Stimulated activated CD8-positive, alpha-beta memory T cell treated with anti-CD3 and anti-CD28 coated beads, Interleukin-4, amount 100 ng/mL, for 1 hour (primary cell): ENCODE measurements at places on chromosomes 11 and 22.

DNA sequence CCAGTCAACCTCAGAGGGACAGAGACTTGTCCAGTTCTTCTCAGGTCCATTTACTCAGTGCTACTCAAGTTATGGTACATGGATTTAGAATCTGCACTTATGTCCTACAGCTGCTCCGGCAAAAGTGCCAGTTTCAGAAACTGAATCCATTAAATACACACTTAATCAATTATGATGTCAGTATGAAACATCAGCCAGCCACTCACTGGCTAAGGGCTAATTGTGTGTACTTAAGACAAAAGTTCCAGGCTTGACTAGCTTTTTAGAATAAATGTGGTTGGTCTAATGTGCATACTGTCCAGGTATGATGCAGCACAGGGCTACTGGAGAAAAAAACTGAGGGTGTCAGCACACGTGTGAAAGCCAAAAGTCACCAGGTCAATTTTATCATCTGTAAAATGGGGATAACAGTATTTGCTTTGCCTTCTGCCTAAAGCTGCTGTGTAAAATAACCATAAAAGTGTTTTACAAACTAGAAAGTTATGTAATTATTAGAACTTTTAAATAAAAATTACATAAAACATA, 55.4 kb upstream of the CYP2D6 start:
- DNase-seq, result no peak

GRCh38 chr11:62501432-62501891, 45.1 kb downstream of the AHNAK start:
- DNase-seq, result no peak

DNA sequence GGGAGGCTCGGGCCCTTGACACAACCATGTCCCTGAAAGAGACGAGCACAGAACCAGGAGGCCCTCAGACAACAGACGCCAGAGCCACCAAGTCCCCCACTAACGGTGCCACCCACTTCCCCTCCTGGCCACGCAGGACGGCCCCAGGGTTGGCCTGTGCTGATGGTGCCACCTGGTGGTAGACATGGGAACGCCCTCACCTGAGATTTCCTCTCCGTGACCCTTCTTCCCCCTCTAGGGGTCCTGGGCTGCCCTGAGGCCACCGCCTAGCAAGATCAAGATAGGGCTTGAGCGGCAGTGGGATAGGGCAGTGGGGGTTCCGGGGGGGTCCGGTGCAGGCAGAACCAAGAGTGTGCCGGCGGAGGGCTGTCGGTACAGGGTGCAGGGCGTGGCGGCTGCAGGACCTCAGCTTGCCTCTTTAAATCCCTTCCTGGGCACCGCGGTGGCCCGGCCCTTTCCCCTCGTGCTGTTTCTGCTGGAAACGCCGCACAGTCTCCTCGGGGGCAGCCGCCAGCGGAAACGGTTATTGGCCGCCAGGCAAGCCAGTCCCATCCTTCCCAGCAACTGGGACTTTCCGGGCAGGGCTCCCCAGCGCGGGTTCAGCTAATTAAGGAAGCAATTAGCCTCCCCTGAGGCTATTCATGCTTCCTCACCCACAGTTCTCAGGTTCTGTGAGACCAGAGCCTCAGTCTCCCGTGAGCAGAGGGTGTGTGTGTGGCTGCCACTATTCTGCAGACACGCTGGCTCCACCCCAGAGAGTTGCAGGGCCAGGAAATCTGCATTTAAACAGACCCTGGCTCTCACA, 5.5 kb upstream of the NFAM1 start:
- DNase-seq, result peak; percentile 71

GRCh38 chr11:19978668-19979518, 181.4 kb downstream of the DBX1 start:
- no peak for DNase-seq

DNA sequence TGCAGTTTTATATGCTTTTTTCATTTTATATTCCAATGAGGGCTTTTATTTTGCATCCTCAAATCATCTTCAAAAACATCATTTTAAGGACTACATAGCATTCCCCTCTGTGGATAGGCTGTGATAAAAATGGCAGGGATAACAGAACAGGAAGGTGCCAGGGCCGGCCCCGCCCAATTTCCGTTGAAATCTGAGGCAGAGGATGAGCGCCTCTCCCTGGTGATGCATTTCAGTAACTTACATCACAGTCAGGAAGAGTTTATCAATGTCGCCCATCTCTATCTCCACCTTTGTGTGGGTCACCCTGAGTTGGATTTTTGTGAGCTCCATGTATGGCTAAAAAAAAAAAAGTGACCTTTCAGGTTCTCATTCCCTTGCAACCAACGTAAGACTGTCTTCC, 201.6 kb downstream of the DSCAML1 start:
- no peak for DNase-seq

DNA sequence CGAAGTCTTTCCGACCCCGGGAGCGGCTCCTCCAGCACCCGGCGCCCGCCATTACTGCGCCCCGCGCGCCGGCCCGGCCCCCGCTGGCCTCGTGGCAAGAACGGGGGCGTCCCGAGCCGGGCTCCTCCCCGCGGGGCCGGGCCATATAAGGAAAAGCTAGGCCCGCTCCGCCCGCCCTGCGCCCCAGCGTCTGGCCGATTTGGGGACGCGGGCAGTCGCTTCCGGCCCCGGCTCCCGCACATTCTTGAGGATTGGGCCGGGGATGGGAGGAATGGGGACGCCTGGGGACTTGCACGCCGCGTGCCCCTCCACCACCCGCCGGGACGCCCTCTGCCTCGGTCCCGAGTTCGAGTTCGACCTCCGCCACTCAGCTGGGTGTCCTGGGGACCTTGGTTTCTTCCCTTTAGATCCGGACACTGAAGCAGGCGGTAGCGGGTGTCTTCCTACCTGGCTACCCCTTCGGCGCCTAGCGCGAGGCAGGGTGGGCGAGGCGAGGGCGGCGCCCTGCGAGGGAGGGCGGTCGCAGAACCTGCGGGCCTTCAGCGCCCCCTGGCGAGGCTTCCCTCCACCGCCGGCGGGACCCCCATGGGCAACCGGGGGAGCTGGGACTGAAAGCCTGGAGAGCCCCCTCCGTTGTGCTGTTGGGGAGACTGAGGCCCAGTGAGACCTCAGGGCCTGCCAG, 3.8 kb downstream of the SMTN start:
- DNase-seq, result peak; percentile 73

- DNase-seq, result no peak
These were observed 43.2 kb downstream of the AP2A2 start for GRCh38 chr11:968822-969221.

DNA sequence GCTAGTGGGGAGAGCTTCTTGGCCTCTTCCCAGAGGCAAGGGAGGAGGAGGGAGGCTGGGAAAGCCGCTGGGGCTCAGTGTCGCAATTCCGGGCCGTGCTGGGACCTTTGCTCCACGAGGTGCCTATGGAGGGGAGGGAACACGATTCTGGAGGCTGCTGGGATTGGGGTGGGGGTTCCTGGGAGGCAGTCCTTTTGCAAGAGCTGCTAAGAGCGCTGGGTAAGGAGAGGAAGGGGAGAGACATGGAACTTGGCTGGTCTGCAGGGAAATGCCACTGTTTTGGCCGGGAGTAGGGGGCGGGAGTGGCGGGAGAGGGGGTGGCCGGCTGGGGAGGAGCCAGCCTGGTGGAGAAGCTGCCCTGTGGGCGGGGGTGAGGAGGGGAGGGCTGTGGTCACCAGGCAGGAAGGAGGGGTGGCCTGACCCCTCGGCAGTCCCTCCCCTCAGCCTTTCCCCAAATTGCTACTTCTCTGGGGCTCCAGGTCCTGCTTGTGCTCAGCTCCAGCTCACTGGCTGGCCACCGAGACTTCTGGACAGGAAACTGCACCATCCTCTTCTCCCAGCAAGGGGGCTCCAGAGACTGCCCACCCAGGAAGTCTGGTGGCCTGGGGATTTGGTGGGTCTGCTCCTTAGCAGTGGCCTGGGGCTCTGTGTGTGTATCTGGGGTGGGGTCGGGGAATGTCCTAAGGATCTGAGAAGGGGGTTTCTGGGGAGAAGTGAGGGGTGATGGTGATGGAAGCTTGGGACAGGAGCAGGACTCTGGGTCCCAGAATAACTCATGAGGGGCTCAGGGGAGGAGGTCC, at the start of gene NR1H3:
TSS of gene NR1H3 (plus strand) at position 480 of the 800 bp plus-strand sequence. CDS start 1,221 bp downstream, outside the sequence.
- no peak for DNase-seq

GRCh38 chr11:77779935-77780334, 40.6 kb downstream of the RSF1 start:
- DNase-seq, result no peak

DNA sequence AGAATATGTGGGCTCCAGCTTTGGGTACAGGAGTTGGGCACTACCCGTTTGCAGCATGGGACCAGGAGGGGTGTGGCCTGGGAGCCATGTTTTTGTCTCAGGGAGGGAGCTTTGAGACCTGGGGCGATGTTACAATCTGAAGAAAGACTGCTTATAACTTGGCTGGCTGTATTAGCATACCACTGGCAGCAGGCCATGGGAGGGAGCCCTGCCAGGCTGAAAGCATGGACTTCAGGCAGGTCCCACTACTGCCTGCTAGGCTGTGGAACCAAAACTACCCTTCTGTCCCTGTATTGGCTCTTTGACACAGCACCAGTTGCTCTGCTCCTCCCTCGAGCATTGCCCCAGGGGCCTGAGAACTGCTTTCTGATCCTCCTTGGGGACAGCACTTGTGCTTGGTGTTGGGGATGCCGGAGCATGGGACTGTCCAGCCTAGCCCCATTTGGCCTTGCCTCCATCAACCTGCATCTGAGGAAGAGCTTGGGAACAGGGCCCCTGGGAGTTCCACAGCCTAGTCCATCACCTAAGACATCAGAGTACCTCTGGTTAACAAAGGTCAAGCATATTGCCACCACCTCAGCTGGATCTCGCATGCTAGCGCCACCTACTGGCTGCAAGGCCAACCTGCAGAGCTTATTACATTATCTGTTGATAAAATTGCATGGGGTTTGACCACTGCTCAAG, 217.4 kb downstream of the SBF2 start:
- DNase-seq, result peak; percentile 2

DNA sequence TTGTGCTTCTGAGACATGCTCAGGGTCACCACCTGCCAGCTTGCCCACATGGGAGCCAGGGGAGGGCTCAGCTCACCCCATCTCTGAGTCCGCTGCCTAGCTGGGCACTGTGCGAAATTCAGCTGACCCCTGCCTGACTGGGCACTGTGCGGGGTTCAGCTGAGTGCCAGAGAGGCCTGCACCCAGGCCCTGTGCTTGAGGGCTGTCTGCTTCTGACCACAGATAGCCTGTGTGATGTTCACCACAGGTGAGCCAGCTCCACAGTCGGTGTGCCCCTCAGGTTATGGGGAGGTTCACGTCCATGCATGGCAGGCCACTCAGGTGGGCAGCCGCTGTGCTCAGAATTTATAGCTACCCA, 84.5 kb upstream of the SUSD2 start:
- no peak for DNase-seq

GRCh38 chr11:118098996-118099837, 12.5 kb upstream of the SMIM35 start:
- DNase-seq, result no peak

- DNase-seq, result no peak
These were observed 5.5 kb upstream of the FXYD2 start for GRCh38 chr11:117830072-117830471.

DNA sequence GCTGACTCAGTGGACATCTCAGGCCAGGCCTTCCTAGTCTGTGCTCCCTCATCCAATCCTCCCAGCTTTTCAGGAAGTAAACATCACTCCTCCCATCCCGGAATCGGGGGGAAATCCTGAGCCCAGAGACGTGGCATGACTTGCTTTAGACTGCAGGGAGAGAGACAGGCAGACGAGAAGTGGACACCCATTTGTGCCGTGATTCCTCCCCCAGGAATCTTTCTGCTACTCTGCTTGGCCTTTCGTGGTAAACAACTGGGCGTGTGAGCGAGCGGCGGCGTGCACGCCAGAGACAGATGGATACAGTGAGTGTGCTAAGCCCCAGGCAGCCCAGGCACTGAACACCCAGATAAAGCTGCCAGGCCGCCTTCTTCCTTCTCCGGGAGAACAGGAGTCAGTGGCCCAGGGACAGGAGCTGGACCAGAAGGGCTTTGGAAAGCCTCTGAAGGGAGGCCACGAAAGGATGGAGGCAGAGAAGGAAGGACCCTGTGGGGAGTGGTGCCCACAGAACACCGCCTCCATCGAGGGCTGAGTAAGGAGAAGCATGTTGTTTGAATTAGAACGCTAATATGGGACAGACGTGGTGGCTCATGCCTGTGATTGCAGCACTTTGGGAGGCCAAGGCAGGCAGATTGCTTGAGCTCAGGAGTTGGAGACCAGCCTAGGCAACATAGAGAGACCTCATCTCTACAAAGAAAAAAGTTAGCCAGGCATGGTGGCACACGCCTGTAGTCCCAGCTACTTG, 53.0 kb upstream of the PRR5 start:
- DNase-seq, result no peak

DNA sequence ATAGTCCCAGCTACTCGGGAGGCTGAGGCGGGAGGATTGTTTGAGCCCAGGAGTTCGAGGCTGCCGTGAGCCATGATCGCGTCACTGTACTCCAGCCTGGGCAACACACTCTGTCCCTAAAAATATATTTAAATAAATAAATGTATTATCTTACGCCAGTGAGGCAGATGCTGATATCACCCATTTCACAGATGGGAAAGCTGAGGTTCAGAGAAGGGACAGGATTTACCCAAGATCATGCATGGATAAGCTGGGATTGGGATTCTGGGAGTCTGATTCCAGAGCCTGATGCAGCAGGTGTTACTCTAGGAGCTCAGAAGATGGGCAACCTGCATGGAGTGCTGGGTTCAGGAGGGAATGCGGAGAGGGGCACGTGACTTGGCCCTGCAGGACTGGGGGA, 17.8 kb downstream of the SGSM1 start:
- no peak for DNase-seq

DNA sequence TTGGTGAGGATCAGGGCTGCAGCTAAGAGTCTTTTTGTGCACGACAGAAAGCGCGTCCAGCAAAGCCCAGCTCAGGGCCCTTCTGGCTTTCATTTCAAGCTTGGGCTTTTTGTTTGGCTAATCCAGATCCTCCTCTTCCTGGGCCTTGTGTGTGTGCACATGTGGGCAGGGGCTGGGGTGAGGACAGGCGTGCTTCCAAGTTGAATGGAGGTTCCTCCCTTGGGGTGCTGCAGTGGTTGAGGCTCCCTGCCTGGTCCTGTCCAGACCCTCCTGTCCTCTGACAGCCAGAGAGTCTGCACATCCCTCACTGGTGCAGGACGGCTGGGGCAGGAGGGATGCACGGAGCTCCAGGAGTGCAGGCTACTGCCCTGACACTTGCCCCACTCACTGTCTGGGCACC, 62.0 kb upstream of the NECTIN1 start:
- no peak for DNase-seq

DNA sequence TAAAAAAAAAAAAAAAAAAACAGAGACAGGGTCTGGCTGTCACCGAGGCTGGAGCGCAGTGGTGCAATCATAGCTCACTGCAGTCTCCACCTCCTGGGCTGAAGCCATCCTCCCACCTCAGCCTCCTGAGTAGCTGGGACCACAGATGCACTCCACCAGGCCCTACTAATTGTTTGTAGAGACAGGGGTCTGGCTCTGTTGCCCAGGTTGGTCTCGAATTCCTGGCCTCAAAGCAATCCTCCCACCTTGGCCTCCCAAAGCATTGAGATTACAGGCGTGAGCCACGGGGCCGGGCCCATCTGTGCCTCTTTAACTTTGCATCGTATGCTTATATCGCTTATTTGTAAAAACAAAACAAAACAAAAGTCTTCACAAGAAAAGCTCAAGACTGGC, 3.1 kb downstream of the CPT1A start:
- DNase-seq, result no peak
